ENCODE measurements at places on chromosomes 6 and 20.

- DNase-seq, result no peak
Observed at GRCh38 chr20:625360-625932, 15.3 kb upstream of the TCF15 start.

DNA sequence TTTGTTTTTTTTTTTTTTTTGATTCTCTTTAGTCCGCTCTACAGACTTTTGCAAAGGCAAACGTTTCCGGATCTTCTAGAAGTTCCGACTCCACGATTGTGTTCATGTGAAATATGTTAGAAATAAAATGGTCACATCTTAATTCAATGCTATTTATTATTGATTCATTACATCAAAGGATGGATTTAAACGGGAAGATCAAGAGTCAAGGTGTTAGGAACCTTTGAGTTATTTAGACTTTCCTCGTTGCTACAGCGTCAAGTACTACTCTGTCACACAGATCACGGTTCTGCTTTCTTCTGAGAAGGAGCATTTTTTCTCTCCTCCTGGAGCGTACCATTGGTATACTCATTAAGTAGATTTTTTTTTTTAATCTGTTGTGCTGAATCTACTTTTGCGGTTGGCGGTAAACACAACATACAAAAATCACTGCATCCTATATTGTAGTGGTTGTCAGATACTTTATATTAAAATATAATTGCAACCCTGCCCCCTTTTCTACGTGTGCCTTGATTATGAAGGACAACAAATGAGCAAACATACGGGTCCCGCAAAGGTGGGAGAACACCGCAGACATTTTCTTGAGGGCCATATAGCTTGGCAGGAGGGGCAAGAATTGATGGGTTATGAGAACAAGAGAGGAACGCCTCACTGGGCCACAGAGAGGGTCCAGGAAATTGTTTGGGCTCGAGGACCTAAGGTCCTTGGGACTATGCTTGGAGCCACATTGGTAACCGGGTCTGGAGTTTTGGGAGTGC, 17.5 kb downstream of the HMGN4 start:
- no peak for DNase-seq

DNA sequence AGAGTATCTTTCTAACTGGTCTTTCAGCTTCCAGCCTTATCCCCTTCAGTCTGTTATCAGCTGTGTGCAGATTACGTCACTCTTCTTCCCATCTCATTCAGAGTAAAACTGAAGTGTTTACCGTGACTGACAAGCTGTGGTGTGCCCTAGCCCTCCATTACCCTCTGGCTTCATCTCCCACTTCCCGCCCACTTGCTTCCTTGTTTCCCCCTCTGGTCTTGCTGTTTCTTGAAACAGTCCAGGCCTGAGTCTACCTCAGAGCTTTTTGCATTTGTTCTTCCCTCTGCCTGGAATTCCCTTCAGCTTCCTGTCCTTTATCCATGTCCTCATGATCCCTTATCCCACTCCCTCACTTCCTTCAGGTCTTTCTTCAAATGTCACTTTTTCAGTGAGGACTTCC, 66.9 kb downstream of the CARMIL1 start:
- no peak for DNase-seq

DNA sequence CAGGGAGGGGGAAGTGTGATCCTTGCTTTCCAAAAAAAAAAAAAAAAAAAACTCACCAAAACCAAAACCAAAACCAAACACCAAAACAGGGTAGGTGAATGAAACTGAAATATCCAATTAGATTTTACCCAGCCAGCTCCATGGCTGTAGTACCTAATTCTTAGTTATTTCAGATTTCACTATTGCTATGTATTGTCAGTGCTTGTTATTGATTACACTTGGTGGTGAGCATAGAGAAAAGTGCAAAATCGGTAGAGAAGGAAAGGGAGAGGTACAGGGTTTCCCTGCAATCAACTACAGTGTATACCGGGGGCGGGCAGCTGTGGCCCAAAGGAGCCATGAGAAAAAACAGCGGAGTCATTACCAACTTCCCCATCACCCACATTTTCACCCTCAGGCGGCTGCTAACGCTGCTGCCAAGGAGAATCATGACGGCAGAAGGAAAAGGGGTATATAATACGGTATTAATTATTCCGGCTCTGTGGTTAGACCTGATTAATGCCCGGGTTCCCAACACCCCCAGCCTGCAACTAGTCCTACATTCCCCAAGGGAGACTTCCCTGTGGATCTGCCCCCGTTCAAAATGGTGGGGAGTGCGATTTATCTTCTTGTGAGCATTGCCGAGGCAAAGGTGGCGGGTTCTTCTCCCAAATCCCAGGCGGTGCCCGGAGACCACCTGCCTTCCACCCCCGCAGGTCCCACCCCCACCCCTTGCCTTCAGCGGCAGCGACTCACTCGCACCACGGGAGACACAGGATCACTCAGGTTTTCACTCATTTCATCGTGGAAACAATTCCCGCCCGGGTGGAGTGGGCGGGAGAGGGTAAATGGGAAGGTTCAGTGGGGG, at the start of gene C6orf62:
TSS of gene C6orf62 (minus strand) at position 30 of the 847 bp plus-strand sequence. CDS start 486 bp downstream, outside the sequence.
- peak; percentile 33 for DNase-seq

DNA sequence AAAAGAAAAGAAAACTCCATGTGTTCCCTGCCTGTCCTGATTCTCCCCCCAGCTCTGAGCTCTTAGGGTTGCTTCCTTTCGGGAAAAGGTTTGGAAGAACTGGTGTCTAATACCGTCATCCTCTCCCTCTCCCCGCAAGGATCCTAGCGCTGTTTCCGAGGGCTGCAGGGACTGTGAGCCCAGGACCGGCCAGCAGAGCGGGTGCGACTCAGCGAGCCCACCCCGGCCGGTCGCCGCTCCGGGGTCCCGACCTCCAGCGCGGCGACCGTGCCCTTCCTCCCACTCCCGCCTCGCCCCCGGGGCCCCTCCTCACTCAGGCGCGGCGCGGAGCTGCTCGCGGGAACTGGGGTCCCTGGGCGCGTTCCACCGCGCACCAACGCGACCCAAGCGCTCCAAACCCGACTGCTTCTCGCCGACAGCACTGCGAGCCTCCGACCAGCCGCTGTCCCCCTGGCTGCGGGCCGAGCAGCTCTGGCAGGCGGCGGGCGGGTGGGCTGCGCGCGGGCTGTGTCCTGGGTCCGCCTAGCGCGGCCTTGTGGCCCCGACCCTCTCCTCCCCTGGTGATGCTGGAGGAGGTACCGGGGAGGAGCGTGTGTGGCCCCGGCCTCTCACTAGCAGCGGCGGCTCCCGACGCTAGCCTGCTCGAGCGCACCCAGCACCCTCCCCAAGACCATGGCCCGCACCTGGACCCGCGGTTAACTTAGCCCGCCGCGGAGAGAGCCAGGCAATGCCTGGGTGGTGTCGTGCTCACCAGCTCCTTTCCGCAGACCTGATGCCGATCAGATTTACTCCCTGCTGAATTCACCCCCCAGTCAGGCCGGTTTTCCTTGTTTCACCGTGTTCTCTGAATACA, at the start of gene PLA2G7:
TSS of gene PLA2G7 (minus strand) at position 509 of the 853 bp plus-strand sequence. CDS start 12,484 bp downstream, outside the sequence.
- DNase-seq, result peak; percentile 33

DNA sequence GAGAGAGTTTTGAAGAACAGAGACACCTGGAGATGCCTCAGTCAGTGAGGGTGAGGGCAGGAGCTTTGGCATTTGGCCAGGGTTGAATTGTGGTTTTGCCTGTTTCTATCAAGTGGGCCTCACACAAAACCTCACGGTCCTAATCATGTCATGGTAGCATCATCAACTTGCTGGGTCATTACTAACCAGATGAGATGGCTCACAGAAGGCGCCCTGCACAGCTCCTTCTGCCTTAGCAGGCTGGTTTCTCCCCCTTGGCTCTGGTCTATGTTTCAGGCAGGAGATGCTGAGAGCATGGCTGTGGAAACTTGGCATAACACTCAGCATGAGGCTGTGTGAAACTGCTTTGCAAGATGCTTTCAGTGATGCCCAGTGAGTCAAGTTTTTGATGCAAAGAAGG, 99.3 kb downstream of the LRRC1 start:
- DNase-seq, result no peak

- no peak for DNase-seq
Observed at GRCh38 chr20:12902992-12903391, 105.8 kb upstream of the SPTLC3 start.

DNA sequence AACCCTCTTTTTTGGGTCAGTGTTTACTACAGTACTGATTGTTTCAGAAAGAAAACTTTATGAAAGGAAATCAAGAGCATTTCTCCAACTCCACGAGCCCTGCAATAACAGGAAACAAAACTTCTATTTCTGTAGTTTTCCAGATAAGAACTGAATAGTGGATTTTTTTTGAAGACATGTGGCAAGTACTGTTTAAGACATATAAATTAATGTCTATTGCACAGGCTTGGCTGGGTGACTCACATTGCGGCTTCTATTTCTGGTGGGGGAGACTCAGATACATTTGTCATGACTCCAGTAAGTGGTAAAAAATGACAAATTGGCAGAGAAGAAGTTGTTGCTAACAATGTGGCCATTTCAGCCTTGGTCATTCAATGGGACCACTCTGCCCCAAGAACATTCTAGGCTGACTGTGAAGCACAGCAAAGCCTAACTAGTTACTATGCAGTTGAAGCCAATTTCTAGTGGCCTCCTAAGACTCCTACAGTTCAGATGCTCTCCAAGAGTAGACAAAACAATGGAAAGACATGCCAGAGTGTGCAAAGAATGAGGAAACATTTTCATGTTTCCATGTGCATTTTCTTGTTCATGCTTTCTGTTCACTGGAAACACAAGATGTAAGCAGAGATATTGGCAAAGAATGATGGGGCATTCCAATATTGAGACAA, 200.9 kb downstream of the EDN1 start:
- no peak for DNase-seq
